ENCODE measurements at places on chromosomes 1 and 21.

GRCh38 chr1:41629571-41629970 is 145.1 kb upstream of the EDN2 start:
- DNase-seq: peak; percentile 83

DNA sequence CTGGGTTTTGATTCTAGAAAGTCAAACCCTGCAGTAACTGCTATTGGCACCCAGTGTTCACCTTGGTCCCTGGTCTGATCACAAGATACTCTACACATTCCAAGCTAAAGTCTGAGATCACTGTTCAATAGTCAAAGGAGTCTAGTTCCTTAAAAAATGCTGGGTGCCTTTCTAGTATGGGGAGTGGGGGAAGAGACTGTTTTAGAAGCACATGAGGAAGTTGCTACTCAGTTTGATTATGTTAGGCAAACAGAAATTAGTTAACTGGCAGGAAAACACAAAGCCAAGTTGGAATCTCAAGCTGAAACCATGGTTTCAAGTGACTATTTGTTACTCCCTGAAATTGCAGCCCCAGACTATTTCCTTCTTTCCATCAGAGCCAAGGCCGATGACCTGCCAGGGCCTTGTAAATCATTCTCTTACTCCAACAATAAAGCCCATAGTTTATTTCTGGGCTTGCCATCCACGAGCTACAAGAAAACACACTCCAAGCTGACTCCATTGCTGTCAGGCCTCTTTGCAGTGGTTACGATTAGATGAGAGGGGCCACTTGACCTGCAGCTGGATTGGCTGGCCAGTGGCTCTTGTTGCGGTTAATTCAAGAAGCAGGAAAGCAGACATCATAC is 21.1 kb upstream of the VTCN1 start:
- no peak for DNase-seq

DNA sequence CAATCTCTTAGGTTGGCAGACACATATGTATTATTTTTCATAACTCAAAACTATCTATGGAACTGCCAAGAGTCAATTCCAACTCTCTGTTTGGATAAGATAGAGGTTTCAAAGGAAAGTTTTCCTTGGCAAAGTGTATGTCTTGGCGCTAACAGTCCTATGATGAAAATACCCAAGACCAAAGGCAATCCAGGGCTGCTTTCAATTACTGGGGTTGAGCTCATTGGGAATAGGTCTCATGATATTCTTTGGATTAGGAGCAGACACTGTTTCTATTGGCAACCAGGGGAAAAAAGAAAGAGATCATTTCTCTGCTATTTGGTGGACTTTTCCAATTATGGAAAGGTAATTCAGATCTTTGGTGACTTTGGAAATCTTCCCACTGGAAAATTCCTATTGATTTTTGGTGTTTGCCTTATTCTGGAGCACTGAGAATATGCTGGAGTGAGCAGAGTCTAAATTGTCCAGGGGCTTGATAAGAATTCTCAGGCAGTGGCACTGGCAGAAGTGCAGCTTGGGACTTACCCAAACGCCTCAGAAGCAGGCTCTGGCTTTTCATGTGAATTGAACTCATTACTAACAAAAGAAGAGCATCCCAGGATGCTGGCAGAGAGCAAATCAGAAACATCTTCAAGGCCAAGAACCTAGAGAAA is 20.4 kb upstream of the PLXNA2 start:
- no peak for DNase-seq

DNA sequence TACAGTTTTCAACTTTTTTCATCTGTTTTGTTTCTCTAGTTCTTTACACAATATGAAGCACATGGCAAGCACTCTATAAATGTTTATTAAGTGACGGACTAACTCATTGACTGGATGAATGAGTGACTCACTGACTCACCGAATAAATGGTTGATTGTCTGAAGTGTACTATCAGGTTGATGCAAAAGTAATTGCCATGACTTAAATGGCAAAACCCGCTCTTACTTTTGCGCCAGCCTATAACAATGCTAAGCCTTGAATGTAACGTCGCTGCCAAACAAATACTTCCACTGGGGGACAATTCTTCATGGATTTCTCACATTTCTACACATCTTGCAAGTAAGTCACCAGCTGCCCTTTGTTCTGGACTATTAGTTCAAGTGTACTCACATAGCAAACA is 109.0 kb upstream of the KCTD3 start:
- no peak for DNase-seq

DNA sequence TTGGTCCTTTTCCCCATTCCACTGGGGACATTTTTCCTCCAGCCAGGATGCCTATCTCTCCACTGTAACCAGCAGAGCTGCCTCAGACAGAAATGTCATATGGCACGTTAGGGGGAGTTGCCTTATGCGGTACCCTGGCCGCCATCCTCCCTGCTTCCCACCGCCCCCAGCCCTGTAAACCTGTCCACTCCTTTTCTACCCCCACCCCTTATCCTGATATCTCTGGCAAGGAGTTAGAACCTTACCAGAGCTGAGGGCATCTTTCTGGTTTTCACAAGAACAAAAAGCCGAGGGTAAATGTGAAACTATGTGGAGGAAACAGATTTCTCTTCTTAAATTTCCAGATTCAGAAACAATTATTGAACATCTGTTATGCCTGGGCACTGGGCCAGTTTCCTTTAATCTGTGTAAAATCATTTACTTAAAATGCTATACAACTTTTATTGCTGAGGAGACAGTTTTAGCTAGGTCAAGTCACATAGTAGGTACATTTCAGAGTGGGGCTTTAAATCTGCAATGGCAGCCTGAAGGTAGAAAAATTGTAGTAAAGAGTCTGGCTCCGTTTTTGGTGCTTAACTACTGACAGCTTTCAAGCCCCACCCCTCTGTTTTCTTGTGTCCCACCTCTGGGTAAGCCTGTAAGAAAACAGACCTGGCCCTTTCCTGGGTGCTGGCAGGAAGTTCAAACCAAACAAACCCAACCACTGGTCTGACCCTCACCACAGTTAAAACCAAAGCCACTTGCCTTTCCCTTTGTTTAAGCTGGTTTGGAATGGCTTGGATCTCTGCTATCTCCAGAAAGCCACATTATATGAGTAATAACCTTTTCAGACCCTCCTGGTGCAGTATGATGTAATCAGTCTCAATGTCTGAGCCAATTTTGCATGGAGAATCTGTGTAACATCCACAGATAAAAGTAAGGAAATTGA is 319.0 kb downstream of the HHAT start:
- peak; percentile 36 for DNase-seq

DNA sequence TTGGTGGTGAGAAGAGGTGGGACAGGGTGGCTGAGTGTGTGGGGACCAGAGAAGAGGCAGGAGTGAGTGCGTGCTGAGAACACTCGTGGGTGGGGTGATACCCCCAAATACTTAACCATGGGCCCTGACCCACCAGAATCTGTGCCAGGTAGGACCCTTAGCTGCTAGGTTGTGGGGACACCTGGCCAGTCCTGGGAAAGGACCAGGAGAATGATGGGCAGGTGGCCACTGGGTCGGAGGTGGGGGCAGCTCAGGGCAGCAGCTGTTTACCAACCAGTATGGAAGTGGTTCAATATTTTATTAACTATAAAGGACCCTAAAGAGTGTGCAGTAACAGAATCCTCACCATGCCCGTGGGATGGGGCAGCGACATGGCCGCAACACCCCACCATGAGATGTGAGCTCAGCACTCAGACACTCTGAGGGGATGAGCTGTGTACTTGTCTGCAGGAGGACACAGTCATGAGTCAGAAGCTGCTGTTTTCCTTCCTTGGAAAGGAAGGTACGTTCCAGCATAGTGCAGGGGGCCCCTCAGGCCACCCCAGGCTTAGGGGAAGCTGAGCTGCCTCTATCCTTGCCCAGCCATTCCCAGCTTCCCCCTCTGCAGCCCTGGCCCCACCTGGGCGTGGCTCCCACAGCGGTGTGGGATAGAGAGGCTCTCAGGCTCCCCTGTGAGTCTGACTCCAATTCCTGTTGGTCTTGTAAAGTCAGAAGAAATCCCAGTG is 25.4 kb downstream of the TEX35 start:
- DNase-seq: peak; percentile 91
